ENCODE measurements at places on chromosomes 1 and 21.

GRCh38 chr21:33202464-33203363, 27.0 kb upstream of the IFNAR2 start:
- DNase-seq, result no peak

DNA sequence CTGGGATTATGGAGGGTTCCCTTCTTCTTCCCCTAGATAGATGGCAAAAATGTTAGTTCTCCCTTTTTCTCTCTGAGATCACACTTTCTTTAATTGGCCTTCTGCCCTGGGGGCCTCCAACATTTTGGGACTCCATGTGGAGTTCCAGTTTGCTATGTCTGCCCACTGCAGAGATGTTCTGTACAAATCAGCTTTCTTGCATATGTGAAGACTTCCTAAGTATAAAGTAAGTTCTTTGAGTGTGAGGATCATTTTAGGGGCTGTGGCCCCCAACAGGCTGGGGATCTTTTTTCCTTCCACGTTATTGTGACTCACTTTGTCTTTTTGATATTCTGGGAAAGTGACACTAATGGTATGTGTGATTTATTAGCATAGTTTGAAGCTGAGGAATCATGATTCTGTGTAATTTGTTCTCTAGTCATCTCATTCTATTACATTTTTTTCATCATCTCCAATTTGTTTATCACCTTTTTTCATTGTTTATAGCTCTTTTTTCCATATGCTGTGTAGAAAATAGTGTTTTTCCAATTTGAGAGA, 48.2 kb downstream of the HHAT start:
- DNase-seq, result no peak

DNA sequence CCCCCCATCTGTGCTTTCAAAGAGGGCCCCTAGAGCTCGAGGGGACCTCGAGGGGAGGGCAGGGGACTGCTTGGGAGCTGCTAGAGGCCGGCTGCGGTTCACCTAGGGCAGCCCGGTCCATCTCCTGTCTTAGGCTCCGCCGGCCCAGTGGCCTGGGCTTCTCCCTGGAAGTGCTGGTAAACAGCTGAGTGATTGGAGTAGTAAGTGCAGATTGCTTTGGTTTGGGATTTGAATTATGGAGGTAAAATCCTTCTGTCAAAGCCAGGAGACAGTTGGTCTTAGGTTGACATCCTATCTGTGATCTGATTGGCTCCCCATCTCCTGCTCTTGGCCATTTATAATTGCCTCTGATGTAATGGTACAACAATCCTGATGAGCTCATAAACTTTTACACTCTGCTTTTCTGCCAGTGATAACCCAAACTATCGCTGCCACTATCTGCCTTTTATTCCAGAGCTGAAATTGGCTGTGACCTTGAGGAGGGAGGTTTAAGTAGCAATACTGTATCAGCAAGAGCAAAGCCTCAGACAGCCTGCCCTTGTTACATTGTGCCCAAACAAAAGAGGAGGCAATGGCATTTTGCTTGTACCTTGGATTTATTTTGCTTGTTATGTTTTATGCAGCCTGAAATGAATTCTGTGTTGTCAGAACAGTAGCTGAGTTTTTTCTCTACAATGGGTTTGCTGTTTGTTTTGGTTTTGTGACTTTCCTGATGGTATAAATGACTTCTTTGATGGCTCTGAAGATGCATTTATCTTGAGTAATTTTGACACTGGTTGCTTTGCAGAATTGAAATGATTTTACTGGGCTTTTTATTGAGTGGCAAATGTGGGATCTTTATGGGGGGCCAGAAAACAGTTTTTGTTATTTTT, 2.4 kb downstream of the ARID1A start:
- no peak for DNase-seq

DNA sequence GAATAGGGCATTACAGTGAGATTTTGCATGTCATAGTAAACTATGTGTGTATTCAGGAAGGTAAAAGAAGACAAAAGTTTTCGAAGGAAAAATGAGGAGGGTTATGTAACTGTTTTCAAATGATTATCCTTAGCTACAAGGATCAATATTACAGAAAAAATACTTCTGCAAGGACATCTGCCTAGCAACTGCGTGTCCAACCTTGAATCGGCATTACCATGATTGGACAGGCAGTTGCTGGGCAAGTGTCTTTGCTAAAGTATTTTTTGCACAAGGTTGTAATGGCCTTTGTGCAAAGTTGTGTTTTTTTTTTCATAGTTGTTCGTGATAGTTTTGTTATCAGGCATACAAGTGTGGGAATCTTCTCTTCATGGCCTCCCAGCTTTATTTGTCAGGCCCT, 136.8 kb downstream of the FASLG start:
- DNase-seq, result no peak

GRCh38 chr1:65503427-65503826, 83.0 kb downstream of the LEPR start:
- no peak for DNase-seq

DNA sequence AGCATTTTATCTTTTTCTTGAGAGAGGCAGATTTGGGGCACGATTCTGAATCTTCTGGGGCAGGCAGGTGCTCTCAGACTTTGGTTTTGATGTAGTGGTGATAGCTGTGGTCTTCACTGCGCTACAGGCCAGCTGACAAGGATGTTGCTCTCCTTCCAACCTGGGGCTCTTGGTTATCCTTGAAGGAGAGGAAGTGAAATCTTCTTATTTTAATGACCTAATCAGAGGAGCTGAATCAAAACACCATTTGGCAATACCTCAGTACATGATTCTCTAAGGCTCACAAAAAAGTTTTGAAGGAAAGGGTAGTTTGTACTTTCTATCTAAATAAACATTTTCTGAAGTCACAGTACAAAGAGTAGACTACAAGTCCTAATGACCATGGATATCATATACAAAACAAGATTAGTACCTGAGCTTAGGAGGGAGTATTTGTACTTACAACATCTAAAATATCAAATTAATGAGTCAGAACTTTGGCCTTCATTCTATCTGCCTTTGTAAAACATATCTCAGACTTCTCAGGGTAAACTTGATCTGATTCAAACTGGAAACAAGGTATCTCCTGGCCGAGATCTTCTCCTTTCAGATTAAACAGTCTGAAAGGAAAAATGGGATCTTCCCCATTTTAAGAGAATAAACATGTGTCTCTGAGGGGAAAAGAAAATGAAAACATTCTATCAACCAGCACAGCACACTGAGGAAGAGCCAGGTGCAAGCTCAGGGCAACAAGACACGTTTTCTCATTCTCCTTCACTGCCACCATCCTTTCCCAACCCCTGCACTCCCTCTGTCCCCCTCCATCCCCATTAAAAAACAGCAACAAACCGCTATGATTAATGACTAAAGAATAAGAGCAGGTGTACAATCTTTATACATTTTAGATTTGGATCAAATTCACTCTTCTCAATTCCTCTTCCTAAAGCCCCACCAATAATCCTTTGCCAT, 69.2 kb downstream of the SH3GLB1 start:
- no peak for DNase-seq

DNA sequence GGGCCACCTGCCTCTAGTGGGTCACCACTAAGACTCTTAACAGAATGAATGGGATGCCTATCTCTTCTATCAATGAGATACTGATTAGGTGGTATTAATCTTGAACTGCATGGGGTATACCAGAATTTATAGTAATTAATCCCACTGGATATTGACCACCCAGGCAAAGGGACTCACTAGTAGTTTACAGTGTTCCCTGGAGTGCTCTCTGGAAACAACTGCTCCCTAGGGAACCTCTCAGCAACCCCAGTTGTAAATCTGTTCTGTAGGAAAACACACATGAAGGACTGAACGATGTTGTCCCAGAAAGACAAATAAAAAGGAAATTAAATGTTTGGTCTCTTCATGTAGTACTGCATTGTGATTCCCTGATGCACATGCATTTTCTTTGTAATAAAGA, 430.5 kb downstream of the HLX start:
- no peak for DNase-seq

GRCh38 chr1:202788800-202789199, 19.4 kb downstream of the KDM5B start:
- no peak for DNase-seq

- no peak for DNase-seq
Observed at GRCh38 chr1:212794561-212795014, 2.9 kb downstream of the TATDN3 start.

DNA sequence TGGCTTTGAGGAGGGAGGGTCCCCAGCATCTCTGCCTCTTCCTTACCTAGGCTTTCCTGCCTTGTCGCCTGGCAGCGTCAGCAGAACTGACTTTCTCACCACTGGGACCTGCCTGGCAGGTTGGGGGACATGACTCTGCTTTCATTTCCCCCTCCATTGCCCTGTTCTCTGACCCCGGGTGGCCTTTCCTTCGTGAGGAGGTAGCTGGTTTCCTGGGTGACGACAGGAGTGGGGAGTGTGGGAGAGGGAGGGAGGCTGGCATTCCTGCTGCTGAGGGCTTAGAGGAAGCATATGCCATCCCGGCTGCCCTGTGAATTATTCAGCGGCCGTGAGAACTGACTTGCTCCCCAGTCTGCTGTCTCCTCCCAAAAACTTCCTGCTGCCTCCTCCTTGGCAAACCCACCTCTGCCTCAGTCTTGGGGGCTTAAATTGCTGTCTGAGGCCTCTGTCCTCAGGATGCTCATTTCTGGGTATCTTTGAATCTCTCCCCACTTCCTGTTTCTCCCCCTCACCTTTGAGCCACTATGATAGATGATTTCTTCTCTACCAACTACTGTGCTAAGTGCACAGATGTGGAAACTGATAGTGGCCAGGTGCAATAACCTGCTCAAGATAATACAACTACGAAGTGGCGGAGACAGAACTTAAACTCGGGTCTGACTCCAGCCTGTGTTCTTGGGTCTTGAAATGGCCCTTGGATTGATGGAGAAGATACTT, 182.0 kb upstream of the CSF3R start:
- no peak for DNase-seq

DNA sequence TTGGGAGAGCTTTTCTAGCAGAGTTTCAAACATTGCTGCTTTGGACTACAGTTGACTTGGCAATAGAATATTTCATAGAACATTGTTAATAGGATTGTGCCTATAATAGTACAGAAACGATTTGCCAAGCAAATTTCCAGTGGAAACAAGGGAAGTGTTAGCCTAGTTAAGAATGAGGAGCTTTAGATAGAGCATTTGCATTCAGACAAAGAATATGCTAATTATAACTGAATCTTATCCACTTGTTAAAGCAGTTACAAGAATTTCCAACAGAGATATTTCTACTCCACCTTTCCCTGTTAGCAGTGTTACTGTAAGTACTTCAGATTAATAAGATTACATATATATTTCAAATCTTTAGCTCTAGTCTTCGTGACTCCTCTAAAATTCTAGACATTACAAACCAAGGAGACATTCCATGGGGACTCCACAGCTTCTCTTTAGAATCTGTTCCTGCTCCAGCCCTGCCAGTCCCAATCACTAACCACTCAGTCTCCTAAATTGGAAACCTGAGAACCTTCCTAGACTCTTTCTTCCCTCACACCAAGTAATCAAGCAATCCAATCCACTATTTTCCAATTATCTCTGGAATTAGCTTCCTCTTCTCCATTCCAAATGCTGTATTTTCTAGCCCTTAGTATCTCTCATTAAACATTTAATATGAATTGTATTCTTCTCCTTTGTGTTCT, 141.8 kb upstream of the PBX1 start:
- no peak for DNase-seq

DNA sequence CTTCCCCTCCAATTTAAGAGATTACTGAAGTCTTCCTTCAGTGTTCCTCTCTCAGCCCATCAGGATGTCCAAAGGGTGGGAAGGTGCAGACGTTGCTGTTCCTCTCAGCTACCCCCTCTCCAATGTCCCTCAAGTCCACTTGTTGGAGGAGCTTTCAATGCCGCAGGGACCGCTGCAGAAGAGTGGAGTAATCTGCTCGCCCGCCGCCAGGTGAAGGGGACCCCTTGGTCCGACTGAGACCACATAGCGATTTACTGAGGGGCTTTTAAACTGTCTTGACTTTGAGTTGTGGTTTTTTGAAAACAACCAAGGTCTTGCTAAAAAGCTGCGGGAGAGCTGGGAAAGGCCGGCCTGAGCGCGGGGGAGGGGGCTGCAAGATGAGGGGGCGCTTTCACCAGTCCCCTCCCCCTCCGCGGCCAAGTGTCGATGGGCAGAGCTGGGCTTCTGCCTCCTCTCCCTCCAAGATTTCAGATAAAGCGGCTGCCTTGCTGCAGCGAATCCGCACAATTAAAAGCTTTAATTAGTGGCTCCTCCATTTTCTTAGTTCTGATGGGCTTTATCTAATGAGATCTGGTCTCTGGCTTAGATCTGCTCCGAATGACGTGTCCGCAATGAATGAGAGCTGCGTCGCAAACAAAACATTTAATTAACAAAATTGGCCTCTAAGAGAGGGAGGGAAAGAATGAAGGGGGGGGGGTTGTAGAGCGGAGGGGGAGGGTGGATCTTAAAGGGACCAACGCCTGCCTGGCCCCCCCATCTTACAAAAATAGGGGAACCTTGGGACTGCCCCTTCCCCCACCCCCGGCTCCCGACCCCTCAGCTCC, 5.9 kb downstream of the LMO4 start:
- no peak for DNase-seq

DNA sequence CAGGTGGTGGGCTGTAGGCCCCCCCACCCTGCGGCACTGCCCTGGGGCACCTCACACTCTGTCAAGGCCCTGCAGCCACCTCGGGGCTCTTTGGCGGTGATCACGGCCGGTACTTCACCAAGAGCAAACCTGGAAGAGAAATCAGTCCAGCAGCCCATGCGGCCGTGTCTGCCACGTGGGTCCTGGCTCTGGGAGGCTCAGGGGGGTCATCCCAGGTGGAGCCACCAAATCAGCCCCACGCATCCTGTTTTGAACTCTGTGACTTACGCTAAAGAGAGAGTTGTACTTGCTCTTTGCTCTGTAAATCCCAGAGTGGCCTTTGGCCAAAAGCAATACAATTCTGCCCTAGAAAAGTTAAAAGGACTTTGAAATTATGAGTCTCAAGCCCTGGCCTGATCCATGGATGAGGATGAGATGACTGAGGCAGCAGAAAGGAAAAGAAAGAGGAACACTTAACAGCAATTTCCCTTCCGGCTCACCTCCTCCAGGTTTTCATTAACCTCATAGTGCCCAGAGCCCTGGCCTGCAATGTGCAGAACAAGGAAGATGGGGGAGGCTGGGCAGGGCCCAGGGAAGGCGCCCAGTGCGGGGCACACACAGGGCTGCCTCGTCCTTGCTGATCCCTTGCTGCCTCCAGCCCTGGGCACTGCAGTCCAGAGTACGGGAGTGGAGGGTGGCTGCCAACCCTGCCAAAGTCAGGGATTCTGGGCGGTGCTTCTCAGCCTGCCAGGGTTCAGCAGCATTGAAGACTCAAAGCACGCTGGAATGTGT, 337.0 kb downstream of the MATN1 start:
- no peak for DNase-seq

GRCh38 chr1:230790026-230790425, 42.8 kb downstream of the CAPN9 start:
- no peak for DNase-seq

- DNase-seq, result no peak
Observed at GRCh38 chr1:35454176-35454575, 103.0 kb downstream of the KIAA0319L start.

GRCh38 chr1:63779338-63780211, 5.8 kb downstream of the ROR1 start:
- no peak for DNase-seq

DNA sequence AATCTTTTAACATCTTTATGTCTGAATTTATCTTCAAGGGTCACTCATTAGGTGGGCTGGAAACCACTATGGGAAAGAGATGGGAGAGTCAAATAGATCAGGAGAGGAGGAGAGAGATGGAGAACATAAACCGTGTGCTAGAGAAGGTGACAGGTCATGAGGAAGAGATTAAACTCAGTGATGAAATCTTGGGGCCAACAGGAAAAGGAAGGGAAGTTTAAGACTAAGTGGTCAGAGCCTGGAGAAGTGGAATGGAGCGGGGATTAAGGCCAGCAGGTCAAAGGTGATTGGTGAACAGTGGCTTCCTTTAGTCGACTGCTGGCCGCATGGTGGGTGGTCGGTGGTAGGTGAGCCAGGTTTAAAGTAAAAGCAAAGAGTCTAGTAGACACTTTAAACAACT, 169.3 kb upstream of the IVNS1ABP start:
- no peak for DNase-seq
